ENCODE measurements at places on chromosomes 13 and 19. TPM values are rescaled to one million over a fixed set of nuclear protein-coding genes. Genes with fewer than 3 reads are reported as not detected.

GRCh38 chr13:70817576-70817975 lies 709.3 kb upstream of the KLHL1 start:
- DNase-seq: no peak

DNA sequence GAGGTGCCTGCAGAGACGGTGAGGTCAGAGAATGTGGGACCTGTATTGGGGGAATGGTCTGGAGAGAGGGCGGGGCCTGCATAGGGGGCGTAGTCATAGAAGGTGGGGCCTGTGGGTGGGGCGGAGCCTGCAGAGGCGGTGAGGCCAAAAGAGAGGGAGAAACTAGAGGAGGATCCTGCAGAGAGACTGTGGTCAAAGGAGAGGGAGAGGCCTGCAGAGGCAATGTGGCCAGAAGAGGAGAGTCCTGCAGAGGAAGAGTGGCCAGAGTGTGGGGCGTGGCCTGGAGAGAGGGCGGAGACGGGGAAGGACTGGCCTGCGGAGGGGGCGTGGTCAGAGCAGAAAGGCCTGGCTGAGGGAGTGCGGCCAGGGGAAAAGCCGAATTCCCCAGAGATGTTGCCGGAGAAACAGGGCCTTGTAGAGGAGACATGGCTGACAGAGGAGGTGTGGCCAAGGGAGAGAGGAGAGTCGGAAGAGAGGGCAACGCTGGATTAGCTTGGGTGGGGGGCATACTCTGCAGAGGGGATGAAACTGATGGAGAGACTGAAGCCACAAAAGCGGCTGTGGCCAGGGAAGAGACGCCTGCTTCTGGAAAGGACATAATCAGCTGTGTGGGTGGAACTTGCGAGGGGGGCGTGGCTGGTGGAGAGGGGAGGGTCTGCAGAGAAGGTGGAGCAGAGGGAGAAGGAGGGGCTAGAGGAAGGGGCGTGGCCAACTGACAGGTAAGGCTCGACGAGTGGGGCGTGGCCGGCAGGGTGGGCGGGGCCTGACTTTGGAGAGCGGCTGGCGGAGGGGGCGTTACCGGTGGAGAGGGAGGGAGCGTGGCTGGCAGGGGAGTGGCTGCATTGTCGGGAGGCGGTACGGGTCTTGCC lies 2.5 kb downstream of the PRR36 start:
- peak; percentile 66 for DNase-seq

- DNase-seq: peak; percentile 39
These were observed 69.2 kb downstream of the ZNF100 start for GRCh38 chr19:21698215-21698614.

The TJP3 gene
- polyA plus RNA-seq: 14.8 TPM

The UBE2L5 gene
- 0.85 TPM for polyA plus RNA-seq

- DNase-seq: no peak
These were observed 61.2 kb downstream of the GNG7 start for GRCh38 chr19:2641332-2641698.

GRCh38 chr13:98173431-98174152 lies 3.5 kb downstream of the RNF113B start:
- DNase-seq: no peak

DNA sequence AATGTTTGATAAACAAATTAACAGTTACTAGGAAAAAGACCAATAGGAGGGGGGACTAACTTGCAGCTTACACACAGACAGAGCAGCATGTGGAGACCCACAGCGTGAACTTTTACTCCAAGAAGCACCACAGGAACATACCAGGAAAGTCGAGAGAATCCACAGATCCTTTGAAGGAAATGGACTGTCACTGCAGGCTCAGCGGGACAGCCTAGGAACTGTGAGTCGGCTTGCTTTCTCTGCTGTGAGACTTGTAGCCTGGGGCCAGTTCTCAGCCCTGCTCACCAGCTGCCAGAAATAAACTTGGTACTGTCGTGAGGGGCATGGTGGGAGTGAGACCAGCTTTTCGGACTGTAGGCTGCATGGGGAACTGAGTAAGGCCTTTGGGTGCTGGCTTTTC lies 1211.5 kb downstream of the PCDH17 start:
- DNase-seq: no peak

GRCh38 chr13:32838945-32839344 lies 177.3 kb upstream of the KL start:
- DNase-seq: peak; percentile 85

DNA sequence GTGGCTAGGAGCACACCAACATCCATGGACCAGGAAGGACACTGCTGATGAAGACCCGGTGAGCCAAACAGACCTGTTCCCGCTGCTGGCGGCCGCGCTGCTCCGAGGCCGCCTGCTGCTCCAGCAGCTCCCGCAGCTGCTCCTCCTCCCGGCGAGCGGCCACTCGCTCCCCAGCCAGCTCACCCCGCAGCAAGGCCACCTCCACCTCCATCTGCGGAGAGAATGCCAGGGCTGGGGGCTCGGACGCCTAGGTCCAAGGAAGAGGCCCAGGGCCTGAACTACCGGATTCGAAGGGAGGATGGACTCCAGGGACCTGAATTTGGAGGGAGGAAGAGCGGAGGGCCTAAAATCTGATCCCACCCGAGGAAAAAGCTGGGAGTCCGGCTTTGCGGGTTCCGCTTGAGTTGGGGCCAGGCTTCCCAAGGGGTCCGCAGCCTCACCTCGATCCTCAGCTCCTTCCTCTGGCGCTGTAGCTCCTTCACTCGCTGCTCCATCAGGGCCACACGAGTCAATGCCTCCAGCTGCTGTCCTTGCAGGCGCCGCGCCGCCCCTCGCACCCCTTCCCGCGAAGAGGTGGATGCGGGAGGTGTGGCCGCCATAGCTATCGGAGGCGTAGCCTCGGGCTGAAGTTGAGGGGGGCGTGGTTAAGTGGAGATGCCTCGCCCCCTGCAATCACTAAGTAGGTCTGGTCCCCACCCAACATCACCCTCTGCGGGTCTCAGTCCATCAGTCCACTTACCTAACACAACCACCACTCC lies 2.7 kb downstream of the PHLDB3 start:
- DNase-seq: no peak

DNA sequence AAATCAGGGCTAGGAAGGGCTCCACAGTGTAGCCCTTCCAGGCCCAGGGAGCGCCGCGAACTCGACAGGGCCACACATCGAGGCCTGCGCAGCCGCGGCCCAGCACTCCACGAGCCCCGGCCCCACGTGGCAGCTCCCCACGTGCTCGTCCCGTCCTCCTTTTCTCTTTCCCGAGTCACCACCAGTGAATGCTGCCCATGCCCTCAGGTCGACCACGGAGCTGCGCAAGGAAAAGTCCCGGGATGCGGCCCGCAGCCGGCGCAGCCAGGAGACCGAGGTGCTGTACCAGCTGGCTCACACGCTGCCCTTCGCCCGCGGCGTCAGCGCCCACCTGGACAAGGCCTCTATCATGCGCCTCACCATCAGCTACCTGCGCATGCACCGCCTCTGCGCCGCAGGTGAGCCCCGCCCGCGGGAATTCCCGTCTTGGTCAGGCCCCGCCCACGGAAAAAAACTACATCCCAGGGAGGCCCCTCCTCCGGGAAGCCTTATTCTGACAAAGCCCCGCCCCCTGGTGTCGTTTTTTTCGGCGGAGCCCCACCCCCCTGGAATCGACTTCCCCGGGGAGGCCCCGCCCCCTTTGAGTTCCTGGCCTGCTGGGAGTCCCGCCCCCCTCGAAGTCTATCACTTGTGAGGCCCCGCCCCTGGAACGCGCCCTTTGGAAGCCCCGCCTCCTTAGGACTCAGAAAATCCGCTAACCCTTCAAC lies 7.0 kb downstream of the HIF3A start:
- no peak for DNase-seq

DNA sequence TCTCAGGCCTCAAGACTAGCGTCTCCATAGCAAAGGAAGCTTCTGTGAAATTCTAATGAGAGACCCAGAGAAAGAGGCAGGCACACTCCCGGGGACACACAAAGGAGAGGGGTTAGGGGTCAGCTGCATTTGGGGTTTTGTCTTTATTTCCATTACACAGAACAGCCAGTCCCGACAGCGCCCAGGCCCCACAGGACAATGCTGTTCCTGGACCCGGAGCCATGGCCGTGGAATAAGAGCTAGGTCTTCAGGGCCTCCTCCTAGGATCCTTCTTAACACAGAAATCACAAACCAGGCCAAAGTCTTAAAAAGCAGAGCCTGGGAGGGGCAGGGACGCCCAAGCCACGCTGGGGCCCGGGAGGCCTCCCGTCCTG lies 22.8 kb downstream of the KCTD15 start:
- no peak for DNase-seq

DNA sequence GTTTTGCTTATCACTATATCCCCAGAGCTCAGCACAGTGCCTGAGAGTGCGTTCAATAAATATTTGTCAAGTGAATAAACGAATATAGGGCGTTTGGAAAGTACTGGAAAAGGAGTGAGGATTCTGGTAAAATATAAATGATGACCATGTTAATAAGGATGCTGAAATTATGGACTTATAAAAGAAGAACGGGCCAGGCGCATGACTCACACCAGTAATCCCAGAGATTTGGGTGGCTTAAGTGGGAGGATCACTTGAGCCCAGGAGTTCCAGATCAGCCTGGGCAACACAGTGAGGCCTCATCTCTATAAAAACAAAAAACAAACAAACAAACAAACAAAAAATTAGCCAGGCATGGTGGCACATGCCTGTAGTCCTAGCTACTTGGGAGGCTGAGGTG lies 198.1 kb downstream of the VWA8 start:
- no peak for DNase-seq

GRCh38 chr19:3855320-3855719 lies 13.5 kb downstream of the ZFR2 start:
- no peak for DNase-seq

The ZNF575 gene
- 3.3 TPM for polyA plus RNA-seq

The PBX4 gene
- polyA plus RNA-seq: 2.6 TPM

DNA sequence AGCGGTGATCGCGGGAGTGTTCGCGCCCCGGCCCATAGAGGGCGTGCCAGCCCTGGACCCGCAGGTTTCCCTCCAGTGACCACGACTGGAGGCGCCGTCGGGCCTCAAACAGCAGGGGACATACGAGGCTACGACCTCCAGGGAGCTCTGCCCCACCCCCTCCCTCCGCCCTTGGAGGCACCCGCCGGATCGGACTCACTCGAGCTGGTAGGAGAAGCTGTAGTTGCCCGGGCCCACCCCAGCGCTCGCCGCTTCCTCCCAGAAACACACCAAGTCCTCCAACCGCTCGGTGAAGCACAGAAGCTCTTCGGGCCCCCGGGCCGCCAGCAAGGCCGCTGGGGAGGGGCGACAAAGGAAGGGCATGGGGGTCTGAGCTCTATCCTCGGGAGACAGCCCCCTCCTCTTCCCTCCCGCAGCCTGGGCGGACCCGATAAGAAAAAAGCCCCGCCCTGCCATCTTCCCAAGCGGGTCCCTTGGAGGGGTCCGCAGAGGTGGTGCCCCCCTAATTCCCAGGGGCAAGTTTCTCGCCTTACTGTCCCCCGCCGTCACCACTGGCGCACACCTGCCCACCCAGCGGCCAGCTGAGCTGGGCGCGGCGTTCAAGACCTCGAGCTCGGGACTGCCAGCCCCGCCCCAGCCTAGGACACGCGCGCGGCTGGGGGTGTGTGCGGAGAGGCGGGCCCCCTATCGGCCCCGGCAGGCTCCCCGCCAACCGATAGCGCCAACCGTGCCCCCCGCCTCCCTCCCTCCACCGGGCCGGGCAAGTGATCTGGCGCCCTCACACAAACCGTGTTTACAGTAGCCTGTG lies 1.0 kb downstream of the EPOR start:
- no peak for DNase-seq

The KIR3DL2 gene
- not detected for polyA plus RNA-seq

- DNase-seq: no peak
These were observed 65.7 kb downstream of the SPACA7 start for GRCh38 chr13:112441779-112442310.

DNA sequence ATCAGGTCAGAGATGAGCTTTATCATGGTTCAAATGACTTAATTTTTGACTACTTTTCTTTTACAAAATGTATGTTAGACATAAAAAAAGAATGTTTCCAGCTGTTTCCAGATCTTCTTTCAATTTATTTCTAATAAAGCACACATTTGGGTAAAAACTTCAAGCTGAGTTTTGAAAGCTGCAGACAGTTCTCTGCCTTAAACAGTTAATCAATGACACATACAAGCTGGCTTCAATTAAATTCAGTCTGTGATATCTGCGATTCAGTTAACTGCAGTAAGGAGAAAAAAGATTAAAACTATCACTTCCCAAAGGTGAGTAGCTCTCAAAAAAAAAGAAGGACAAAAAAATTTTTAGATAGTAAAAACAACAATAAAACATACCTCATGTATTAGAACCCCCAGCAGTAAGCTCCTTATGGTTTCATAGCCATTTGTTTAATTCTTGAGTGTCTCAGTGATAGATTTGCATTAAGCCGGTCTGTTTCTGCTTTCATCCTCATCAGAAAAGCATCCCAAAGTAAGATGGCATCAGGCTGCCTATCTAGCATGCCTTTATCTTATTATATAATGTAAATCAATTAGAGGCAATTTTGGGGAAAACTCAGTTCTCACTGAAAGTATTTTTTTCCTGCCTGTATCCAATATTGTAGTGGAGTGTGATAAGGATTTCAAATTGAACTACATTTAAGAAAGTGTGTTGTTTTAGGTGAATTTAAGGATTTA lies 81.8 kb upstream of the STARD13 start:
- no peak for DNase-seq

DNA sequence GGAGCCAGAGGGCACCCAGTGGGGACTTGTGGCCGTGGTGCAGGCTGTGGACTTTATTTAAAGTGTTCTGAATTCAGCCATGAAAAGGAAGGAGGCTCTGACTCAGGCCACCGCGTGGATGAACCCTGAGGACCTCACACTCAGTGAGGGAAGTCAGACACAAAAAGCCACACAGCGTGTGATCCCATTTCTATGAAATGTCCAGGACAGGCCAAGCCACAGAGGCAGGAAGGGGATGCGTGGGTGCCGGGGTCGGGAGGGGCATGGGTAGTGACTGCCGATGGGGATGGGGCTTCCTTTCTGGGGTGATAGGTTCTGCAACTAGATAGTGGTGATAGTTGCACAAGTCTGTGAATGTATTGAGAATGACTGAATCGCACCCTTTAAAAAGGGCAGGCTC lies 8.7 kb upstream of the ZBTB7A start:
- DNase-seq: no peak

The C2CD4C gene
- 2.5 TPM for polyA plus RNA-seq

- peak; percentile 77 for DNase-seq
These were observed 16.5 kb downstream of the VASP start for GRCh38 chr19:45523642-45524256.

The CERS1 gene
- 7.2 TPM for polyA plus RNA-seq

DNA sequence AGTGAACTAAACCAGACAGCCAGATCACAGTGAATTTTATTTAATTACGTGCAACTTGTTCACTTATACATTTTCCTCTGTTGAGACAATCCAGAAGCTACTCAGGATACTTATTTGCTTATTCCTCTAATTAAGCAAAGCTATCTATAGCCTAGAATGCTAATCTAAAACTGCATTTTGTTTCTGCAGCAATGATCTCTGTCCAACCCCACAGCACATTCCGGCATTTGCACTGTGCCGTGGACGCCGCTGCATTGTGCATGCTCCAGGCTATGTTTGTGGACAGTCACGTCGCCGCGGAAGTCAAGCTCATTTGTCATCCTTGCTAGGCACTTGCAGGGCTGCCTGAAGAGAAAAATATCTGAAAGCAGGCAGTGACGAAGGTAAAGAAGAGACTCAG lies 406.9 kb downstream of the RFC3 start:
- no peak for DNase-seq
